Activated CD8-positive, alpha-beta memory T cell treated with anti-CD3 and anti-CD28 coated beads for 1 hour (primary cell): ENCODE measurements at places on chromosomes 1 and 21.

GRCh38 chr1:50707824-50708223 lies 252.2 kb downstream of the FAF1 start:
- no peak for DNase-seq

DNA sequence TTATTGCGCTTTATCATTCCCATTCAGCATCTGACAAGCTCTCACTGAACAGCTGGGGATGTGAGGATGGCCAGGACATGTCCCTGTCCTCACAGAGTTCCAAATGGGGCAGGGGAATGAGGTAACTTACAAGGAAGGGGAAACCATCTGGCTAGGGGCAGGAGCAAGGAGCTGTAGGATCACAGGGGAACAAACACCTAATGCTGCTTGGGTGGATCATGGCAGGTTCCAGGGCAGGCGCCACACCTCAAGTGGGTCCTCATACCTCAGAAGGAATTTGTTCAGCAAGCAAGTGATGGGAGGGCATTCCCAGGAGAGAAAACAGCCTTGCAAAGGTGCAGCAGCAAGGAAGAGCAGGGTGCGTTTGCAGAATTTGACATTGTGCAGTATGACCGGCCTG lies 35.1 kb upstream of the GRIK3 start:
- DNase-seq = no peak

DNA sequence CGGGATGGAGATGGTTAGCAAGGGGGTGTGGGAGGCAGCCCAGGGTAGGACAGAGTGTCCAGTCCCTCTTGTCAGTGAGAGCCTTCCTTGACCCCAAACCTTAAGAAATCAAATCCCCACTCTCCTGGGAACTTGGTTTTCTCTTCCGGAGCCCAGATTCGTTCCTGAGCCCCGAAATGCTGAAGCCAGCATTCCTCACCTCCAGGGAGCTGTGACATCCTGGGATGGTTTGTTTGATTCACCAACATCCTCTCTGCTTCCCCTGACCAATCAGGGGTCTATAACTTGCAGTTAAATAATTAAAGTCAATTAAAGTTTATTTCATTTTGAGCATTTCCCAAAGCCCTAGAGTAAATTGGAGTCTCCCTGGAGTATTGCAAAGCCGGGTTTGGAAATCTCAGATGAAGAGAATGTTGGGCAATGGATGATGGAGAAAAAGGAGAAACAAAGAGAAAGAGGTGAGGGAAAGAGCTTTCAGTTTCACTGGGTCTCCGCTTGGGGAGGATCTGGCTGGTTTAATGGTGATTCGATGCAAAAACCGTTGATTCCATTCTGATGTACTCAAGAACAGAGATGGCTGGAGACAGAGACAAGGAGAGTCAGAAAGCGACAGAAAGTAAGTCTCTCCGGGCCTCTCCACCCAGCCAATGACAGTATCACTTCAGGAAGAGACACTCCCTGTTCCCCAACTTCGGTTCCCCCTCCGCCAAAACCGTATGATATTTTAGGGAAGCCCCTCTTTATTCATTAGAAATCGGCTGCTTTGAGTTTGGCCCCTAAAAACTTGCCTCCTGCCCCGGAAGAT lies 12.8 kb upstream of the ALX3 start:
- DNase-seq = no peak

- no peak for DNase-seq
Measured at GRCh38 chr1:7352974-7353373, 418.1 kb upstream of the VAMP3 start.

- no peak for DNase-seq
Measured at GRCh38 chr1:154431586-154432373, 26.6 kb downstream of the IL6R start.

- no peak for DNase-seq
Measured at GRCh38 chr1:95095833-95096217, 21.3 kb upstream of the TLCD4 start.

- no peak for DNase-seq
Measured at GRCh38 chr1:235857756-235858155, 8.9 kb downstream of the LYST start.

DNA sequence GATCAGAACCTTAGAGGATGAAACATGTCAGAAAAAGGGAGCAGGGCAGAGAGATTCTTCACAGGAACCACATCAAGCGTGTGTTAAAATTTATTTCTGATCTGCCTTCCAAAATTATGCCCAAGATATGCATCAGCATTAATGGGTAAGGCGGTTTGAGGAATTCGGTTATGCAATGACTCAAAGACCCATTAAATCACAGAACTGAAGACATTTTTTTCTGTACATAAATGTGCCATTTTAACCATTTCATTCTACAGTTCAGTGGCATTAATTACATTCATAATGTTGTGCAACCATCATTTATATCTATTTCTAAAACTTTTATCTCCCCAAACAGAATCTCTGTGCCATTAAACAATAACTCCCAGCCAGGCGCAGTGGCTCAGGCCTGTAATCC lies 43.4 kb downstream of the CNST start:
- no peak for DNase-seq

DNA sequence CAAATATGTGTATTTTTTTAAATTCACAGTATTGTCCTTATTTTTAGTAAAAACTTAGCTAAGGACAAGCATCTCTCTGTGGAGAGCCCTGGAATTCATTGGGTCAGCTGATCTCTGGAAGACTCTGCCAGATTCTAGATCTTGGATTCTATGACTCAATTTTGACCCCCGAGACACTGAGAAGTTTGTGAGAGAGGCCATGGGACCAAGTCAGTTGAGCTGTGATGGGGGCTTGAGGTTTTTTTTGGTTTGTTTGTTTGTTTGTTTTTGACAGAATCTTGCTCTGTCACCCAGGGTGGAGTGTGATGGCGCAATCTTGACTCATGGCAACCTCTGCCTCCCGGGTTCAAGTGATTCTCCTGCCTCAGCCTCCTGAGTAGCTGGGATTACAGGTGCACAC lies 13.5 kb downstream of the SHISA4 start:
- no peak for DNase-seq

DNA sequence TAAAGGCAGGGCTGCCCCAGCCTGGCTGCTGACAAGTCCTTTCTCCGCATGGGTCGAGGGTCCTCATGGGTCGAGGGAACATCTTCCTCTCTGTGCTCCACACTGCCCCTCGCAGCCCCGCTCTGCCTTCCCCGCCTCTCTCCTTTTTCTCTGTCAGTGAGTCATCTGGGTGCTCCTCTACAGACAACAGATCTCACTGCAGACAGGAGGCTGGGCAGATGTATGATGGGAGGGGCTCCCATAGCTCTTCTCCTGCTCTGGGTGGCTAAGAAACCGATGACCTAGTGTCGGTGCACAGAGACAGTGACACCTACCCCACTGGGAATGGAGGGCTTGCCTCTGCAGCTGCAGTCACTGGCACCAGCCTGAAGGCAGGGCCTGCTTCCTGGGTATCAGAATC lies 5.5 kb downstream of the KCNA10 start:
- DNase-seq = no peak

DNA sequence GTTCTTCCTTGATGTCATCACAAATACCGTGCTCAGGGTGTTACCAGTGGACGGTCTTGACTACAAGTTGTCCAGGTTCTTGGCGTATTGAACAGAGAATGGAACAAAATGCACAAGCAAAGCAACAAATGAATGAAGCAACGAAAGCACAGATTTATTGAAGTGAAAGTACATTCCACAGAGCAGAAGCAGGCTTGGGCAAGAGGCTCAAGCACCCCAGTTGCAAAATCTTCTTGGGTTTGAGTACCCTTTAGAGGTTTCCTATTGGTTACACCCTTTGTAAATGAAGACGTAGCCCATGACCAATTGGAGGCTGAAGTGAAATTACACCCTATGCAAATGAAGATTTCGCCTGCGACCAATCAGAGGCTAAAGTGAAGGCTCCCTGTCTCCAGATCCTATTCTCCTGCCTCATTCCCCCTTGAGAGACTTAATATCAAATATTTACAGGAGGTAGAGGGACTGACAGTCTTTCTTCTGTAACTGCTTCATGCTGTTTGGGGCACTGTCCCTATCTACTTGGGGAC lies 38.3 kb downstream of the YY1AP1 start:
- DNase-seq = no peak

GRCh38 chr21:42746593-42747275 lies 93.3 kb downstream of the PDE9A start:
- DNase-seq = peak; percentile 7

DNA sequence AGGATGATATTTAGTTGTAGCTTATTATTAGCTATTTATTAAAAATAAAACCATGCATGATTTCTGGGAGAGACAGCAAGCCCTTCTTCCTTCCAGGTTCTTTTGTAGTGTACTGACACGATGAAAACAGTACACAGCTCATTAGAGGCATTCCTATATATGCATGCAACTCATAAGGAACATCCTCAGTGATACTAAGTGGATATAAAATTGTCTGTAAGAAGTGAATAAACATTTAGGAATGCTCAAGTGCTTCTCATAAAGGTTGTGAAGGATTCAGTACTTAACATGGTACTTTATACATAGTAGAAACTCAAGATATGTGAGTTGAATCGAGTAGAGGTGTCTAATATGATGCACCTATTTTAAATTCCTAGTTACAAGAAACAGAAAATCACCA lies 287.7 kb downstream of the SDCCAG8 start:
- DNase-seq = no peak

DNA sequence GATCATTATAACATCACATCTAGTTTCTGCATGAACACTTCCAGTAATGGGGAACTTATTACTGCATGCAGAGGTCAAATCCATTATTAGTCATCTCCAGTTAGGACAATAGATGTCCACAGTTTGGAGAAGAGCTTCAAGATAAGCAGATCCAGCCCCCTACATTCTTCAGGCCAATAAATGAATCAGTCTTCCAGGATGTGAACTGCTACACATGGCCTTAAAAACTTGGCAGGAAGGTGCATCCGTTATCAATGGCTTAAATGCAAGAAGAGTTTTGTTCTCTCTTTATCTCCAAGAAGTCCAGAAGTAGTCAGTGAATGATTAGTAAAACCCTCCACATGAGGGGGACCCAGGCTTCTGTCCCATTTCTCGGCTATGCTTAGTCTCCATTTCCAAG lies 70.8 kb downstream of the DMRTA2 start:
- no peak for DNase-seq

- no peak for DNase-seq
Measured at GRCh38 chr1:29129916-29130315, 6.2 kb upstream of the TMEM200B start.

DNA sequence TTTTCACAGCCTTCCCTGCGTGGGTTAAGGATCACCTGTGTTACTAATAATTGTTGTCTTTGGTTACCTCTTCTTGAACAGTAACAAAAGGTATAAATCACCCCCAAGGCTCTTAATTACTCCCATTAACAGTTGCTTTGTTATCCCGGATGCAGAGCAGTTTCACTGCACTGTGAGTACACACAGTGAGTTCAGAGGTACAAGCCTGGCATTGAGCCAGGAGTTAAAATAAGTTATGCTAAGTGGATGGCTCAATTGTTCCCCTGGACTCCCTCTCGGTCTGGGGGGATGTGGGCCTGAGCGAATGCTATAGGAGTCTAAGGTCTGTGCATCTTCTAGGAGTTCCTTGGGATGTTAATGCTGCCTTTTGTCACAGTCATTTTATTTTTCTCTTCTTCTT lies 258.3 kb downstream of the ATG4C start:
- no peak for DNase-seq

GRCh38 chr1:16009030-16009460 lies 5.0 kb downstream of the SRARP start:
- DNase-seq = peak; percentile 57

DNA sequence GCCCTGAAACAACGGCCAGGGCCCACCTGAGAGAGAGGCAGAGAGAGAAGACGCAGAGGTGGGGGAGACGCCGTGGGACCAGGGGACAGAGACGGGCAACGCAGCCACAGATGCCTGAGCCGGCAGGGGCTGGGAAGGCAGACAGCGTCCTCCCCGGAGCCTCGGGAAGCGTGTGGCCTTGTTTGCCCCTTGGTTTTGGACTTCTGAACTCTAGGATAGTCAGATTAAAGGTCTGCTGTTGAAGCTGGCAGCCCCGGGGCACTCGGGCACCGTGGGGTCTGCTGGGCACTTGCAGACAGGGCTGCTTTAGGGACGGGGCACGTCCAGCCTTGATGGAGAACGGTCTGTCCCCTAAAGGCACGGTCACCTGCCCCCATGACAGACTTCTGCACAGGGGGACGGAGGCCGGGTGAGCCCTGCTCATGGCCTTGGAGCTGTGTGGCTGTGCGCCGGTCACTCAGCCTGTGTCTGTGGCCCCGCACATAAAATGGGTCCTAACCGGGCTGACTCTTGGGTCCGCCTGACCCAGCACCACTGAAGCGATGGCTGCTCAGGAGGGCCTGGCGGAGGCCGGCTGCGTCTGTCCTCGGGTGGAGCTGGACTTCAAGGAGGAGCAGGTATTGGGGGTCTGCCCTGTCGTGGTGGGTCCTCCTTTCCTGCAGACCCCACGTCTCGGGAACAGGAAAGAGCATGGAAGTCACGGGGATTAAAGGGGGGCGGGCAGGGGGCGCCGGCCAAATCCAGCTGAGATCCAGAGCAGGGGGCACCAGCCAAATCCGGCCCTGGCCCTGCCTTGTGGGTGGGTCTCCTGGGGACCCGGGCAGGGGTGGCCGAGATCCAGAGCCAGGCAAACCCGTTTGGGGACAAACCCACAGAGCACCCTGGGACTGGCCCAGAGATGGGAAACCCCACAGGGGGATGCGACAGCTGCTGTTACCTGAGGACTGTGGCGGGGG lies 9.6 kb upstream of the RNF223 start:
- no peak for DNase-seq
